ENCODE measurements at places on chromosomes 5 and 9. TPM values are rescaled to one million over a fixed set of nuclear protein-coding genes. Genes with fewer than 3 reads are reported as not detected.

ENC1 gene
- total RNA-seq, result 78.7 TPM

CYLC2 gene
- total RNA-seq, result not detected

DNA sequence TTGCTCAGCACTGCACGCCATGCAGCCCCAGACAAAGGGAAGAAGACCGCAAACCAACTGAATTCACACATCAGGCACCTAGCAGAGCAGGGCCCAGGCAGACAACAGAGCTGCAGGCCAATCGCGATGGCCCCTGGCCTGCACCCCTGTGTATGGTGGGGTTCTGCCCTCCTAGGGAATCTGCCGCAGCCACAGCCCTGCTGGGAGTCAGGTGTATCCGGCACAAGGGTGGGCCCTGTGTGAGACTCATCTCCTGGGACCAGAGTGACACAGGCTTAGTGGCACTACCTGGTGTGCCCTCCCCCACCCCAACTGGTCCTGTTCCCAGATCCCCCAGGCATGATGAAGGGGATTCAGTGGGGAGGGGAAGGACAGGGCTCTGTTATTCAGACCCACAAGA is 122.8 kb downstream of the ATPSCKMT start:
- no peak overlapping the region for H3K4me3 ChIP-seq
- DNase-seq, result no peak
- H3K27me3 ChIP-seq, result peaks cover 3% of the 10 kb centered on the region
- H3K36me3 ChIP-seq, result no peaks in the 10 kb centered on the region
- no peaks in the 10 kb centered on the region for H3K4me1 ChIP-seq

GRCh38 chr5:149745212-149745942 is 15.3 kb downstream of the PPARGC1B start:
- no peaks in the 10 kb centered on the region for H3K36me3 ChIP-seq
- H3K27me3 ChIP-seq, result peaks cover 20% of the 10 kb centered on the region
- no peak for DNase-seq
- no peak overlapping the region for H3K27ac ChIP-seq
